Hypothalamus (tissue), 51 donors: ENCODE measurements at places on chromosomes 1 and 21.

- DNase-seq, result no peak
These were observed 45.6 kb downstream of the GNPAT start for GRCh38 chr1:231286603-231287002.

DNA sequence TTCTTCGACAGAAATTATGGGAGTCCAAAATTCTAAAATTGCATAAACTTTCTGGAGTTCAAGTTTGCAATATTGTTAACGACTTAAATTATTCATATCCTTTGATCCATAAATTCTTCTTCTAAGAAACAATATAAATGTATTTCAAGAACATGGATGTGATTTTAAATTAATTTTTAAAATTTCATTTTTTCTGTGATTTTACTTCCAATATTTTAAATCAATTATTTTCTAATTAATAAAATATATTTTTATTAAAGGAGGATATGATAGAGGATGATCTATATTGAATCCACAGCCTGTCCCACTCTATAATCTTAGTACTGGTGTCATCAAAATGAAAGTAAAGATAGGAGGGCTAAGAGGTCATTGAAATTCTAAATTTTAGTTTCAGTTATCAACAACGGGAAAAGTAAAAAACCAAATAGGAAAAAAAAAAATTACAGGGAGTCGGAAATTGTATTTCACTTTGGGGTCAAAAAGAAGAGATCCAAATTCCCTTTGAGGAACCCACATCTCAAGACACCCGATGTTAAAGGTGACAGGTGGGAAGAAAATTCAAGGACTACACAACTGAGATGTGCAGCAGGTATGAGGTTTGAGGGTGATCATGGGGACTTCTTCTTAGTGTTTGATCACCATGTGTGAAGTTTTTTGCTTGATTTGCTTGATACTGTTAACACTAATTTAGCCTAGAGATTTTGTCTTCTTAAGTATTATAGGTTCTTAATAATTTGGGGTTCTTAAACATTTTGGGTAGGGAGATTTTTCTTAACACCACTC is 154.8 kb upstream of the RGS18 start:
- DNase-seq, result no peak

DNA sequence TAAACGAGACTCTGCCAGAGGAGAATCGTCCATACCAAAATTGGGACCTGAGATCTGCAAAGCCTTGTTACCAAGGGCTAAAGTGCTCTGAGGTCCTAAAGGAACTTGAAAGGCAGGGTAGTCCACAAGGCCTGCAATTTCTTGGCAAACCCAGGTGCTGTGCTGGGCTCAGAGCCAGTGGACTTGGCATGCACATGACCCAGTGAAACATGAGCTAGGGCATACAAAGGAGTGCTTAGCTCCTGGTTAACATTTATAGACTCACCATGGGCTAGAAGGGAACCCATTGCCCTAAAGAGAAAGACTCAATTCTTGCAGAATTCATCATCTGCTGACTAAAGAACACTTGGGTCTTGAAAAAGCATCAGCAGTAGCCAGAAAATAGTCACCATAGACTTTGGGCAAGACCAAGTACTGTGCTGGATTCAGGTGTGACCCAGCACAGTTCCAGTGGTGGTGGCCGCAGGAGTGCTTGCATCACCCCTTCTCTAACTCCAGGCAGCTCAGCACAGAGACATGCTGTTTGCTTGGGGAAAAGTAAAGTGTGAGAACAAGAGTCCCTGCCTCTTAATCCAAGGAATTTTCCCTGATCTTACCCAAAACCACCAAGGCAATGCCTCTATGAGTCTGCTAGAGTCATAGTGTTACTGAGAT is 1069.4 kb upstream of the ADGRL2 start:
- no peak for DNase-seq

DNA sequence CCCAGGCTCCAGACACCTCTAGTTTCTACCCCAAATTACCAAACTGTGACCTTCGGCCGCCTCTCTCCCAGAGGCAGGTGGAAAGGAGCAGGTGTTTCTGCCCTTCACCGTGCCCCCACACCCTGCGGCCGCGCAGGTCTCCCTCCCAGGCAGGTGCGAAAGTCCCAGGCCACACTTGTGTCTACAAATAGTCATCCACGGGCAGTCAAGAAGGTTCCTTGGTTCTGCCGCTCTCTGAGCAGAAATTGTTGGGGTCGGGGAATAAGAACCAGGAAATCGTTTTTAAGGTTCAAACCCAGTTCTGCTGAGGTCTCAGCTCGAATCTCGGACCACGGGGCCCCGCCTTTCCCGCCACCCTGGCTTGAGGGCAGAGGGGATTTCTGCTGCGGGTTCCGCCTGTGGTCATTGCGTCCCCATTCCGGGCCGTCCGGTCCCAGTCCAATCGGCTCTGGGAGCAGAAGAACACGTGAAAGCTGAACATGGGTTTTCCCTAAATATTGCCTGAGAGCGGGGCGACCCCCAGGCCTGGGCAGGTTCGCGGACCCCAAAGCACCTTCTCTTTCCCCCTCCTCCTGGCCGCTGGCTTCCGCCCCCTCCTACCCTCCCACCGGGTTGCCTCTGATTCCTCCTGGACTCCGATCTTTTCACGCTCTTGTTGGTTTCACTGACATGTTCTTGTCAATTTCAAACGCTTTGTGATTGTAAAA is 1.2 kb upstream of the ATF3 start:
- no peak for DNase-seq

DNA sequence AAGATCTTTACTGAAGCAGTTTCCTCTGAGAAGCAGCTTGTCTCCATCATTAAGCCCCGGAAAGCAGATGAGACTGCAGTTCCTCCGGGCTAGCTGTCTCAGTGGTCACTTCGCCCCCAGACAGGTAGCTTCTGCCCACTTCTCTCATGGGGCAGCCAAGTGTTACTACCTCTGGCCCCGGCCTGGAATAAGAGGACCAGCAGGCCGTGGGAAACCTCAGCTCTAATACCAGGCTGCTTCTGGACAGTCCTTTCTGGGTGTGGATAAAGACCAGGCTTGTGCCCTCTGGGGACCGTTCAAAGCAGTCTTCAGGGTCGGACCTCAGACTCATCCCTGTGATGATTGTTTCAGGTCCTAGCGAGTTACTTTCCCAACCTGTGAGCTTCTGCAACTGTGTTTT is 54.8 kb downstream of the RUNX3 start:
- no peak for DNase-seq

DNA sequence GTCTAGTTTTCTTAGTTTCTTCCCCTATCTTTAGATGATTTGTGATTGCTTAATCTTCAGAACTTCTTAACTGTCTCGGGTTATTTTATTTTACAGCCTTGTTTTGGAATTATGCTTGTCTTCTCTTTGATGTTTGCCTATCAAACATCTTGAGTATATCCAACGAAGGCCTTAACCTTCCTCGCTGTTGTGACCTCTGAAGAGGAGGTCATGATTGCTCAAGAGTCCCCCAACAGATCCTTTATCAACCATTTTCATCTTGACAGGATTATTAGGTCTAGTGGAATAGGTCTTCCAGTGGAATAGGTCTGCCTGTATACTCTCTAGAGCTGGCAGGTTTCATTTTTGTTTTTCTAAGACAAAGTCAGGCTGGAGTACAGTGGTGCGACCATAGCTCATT is 45.7 kb downstream of the UBE4B start:
- DNase-seq, result no peak

DNA sequence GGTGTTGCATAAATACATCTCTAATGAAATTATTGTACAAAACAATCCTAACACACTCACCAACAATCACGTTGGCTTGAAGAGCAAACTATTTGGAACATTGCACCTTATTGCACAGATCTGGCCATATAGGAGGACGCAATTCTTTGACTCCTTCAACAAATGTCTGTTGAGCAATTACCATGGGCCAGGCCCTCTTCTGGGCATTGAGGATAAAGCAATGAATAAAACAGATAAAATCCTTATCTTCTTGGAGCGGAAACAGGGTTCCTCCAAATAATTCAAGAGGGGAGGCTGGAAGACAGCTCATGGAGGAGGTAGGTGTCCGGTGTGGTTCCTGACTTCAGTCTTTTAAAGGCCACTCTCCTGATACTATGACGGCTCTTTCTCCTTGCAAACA is 43.3 kb downstream of the PAX7 start:
- no peak for DNase-seq

DNA sequence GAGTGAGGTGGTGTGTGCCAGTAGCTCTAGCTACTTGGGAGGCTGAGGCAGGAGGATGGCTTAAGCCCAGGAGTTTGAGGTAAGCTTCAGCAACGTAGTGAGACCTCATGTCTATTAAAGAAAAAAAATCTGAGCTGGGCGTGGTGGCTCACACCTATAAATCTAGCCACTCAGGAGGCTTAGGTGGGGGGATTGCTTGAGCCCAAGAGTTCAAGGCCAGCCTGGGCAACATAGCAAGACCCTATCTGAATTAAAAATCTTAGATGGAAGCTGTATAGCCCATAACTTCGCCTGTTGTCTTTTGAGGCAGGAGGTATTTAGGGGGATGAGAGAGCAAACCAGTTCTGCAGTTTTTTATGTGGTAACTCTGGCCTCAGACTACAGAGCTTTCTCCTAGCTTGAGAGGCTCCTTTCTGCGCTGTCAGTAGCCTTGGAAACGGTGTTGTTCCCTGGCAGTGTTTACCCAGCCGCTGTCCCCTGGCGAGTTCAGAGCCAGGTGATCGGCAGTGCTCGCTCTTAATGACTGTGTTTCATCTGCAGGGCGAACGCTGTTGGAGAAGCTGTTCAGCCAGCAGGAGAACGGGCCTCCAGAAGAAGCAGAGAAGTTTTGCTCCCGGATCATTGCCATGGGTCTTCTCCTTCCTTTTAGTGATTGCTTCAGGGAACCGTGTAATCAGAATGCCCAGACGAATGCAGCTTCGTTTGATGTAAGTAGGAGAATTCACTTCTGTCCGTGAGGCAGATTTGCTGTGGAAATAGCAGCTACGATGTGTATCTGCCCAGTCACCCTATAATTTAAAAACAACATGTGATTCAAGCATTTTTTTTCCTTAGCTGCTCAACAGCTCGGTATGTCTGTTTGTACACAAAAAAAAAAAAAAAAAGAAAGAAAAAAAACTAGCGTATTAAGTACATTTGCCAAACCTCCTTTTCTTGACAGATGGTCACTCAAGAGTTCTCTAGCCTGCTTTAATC is 31.2 kb downstream of the FMN2 start:
- peak; percentile 67 for DNase-seq

DNA sequence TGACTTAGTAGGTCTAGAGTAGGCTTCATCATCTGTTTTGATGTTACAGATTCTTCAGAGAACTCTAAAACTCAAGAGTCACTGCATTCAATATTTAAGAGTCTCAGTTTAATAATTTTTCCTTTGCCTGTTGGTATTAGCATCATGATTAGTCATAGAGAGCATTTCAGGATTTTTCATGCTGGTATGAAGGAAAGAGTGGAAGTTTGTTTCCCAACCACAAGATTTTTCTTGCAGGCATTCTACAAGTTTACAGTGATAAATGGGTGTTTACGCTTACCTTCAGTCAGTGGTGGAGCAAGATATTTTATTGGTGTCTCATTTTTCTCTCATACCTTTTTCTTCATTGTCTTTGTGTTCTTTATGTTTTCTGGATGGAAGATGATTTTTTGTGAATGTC is 58.4 kb upstream of the MYOCOS start:
- DNase-seq, result no peak

GRCh38 chr1:230832476-230832875 is 35.8 kb downstream of the C1orf198 start:
- no peak for DNase-seq

- DNase-seq, result no peak
These were observed 20.6 kb downstream of the CLCA1 start for GRCh38 chr1:86489242-86489878.

DNA sequence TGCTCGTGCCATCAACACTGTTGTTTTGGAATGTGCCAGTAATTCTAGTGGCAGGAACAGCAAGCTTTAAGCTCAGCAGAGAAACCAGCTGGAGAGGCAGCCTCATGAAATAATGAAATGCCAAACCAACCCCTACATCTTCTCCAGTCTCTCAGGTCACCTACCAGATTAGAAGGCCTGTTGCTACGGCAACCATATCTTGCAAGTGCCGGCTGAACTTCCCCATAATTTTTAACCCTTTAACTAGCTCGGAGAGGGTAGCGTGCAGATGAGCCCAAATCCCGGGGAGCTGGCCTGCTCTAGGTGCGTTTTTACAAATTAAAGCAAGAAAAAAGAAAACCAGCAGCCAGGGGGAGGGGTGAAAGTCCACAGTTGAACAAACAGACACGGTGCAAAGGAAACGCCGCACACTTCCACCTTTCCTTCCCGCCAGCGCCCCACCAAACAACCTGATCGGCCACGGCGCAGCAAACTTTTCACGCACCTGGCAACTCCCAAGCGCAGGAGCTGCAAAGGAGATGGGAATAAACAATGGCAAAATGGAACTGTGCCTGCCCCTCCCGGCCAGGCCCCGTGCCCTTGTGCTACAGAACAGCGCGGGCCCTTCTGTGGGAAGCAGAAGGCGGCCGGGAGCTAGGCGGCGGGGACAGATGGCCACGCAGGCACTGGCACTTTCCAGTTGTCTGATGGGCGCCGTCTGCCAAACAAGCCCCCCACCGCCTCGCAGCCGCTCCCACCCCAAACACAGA is 50.1 kb downstream of the SSBP3 start:
- no peak for DNase-seq

DNA sequence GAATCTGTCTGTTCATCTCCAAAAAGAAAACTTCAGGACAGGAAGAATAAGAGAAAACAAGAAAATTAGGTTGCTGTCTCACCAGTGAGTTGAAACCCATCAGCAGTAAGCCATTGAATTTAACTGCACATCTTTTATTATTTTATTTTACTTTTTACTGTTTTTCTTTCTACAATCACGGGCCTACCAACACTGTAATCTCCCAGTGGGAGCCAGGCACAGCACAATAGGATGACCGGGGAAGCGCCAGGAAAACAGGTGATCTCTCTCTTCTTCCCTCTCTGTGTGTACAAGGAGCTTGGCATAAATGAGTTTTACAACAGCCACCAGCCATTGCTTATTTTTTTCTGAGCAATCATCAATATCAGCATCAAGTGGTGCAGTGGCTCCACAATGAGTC is 113.1 kb upstream of the ESRRG start:
- DNase-seq, result no peak

DNA sequence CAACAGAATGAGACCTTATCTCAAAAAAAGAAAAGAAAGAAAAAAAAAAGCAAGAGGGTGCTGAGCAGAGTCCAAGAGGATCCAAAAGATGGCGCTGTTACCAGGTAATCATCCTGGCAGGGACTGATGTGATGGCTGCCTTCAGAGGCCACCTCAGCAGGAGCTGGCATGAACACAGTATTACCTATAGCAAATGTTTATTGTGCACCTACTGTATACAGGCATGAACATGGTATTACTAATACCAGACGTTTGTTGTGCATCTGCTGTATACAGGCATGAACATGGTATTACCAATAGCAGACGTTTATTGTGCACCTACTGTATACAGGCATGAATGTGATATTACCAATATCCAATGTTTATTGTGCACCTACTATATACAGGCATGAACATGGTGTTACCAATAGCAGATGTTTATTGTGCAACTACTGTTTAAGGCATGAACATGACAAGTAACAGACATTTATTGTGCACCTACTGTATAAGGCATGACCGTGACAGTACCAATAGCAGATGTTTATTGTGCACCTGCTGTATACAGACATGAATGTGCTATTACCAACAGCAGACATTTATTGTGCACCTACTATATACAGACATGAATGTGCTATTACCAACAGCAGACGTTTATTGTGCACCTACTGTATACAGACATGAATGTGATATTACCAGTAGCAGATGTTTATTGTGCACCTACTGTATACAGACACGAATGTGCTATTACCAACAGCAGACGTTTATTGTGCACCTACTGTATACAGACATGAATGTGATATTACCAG is 115.1 kb upstream of the TMEM51 start:
- DNase-seq, result no peak
